Right renal cortex interstitium (tissue), 3 donors: ENCODE measurements at places on chromosomes 5 and 9. TPM values are rescaled to one million over a fixed set of nuclear protein-coding genes. Genes with fewer than 3 reads are reported as not detected.

Gene IFNB1
- polyA plus RNA-seq = not detected

Gene HBEGF
- 8.6 TPM for polyA plus RNA-seq

Gene SOX30
- polyA plus RNA-seq = 0.65 TPM

Gene CAMK4
- 3.6 TPM for polyA plus RNA-seq

Gene TIMD4
- 0.36 TPM for polyA plus RNA-seq

Gene ADRA1B
- polyA plus RNA-seq = 2.3 TPM

Gene PCDHA12
- polyA plus RNA-seq = 0.08 TPM

Gene SEC24A
- polyA plus RNA-seq = 21.3 TPM

Gene TSLP
- 0.42 TPM for polyA plus RNA-seq

Gene WNK2
- polyA plus RNA-seq = 14.5 TPM

Gene HMMR
- polyA plus RNA-seq = 24.7 TPM

Gene CDH9
- polyA plus RNA-seq = 13.5 TPM

Gene PCDHA9
- not detected for polyA plus RNA-seq

Gene ASPN
- 16.4 TPM for polyA plus RNA-seq

Gene CCL27
- 0.57 TPM for polyA plus RNA-seq

Gene OR1J2
- not detected for polyA plus RNA-seq

Gene CARTPT
- not detected for polyA plus RNA-seq

Gene WNT8A
- 0.27 TPM for polyA plus RNA-seq

Gene ECM2
- polyA plus RNA-seq = 21.1 TPM

Gene RECK
- 29.4 TPM for polyA plus RNA-seq

Gene PCDHGA7
- 2.2 TPM for polyA plus RNA-seq

Gene C1QTNF3
- 43.8 TPM for polyA plus RNA-seq

GRCh38 chr5:79795764-79796398 is 106.2 kb downstream of the CMYA5 start:
- no peak for DNase-seq

GRCh38 chr9:3528451-3528850 is 2.6 kb upstream of the RFX3 start:
- no peak for DNase-seq

DNA sequence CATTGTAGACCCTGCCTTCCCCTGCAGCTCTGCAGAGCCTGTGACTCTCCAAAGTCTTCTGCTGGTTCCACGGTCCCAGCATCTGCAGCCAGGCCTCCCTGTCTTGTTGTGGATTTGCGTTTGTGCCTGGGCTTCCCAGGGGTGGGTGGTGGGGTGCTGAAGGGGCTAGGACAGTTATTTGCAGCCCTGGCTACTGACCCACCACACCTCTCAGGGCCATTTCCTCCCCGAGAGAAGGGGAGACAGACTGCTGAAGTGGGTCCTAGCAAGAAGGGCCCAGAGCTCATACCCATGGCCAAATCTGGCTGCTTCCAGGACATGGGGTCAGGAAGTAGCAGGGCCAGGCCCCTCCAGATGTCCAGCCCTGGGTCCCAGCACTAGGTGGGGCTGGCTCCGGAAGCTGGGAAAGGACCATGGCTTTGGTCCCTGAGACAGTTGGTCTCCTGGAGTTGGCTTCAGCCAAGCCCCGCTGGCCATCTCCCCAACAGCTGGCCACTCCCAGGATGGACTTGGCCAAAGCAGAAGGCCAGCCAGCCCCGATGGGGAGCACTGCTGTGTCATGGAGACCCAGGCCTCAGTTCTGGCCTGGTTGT is 26.3 kb downstream of the GSN start:
- no peak for DNase-seq

- no peak for DNase-seq
These were observed 136.7 kb downstream of the CD180 start for GRCh38 chr5:67059744-67060490.

GRCh38 chr9:122133263-122133983 is 26.2 kb downstream of the NDUFA8 start:
- no peak for DNase-seq

GRCh38 chr9:75233011-75233410 is 144.7 kb downstream of the OSTF1 start:
- no peak for DNase-seq

DNA sequence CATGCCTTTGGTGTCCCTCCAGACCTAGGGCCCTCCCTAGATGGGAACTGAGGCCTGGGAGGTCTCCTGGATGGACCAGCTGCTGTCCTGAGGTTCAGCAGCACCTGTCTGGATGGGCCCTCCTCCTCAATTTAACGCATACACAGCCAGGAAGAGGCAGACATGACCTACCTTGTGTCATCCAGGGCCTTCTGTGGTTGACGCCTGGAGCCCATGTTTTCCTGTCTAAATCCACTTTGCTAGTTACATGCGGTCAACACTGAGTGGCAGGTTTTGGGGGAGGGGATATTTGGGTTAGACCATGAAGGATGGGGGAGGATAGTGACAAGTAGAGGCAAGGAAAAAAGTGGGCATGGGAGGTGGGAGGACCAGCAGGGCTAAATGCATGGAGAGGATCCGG is 3.1 kb upstream of the STC2 start:
- DNase-seq = no peak

DNA sequence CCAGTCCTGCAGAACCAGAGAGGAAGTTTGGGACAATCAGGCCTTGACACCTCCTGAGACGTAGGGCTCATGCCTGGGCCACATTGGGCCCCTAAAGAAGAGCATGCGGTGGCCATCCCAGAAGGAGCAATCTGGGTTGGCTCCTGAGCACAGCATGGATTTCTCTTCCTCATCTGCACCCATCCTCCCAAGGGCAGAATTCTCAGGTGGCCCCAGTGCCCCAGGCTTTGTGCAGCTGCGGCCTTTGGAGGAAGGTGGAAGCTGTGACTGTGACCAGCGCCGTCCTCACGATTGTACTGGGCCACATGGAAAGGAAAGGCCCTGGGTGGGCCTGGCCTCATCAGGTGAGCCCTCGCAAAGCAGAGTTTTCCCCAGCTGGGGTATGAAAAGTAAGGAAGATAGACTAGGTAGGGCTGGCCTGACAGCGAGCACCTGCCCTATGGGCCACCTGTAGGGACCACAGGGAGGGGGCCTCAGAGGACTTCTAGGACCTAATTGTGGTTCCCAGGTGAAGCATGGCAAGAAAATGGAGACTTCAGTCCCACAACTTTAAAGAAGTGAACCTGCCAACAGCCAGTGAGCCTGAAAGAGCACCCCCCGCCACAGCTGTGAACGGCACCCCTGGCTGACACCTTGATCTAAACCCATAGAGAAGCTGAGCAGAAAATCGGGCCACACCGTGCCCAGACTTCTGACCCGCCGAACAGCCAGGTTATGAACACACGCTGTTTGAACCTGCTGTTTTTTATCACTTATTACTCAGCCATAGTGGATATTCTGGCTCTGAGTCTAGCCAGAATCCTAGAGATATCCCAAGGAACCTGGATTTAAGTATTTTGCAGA is 164.1 kb downstream of the IRX2 start:
- DNase-seq = no peak

- no peak for DNase-seq
These were observed 354.8 kb downstream of the TMEM232 start for GRCh38 chr5:110371725-110372041.

GRCh38 chr5:15004506-15004905 is 132.9 kb upstream of the ANKH start:
- no peak for DNase-seq

GRCh38 chr9:26800322-26800721 is 92.3 kb downstream of the CAAP1 start:
- DNase-seq = no peak

DNA sequence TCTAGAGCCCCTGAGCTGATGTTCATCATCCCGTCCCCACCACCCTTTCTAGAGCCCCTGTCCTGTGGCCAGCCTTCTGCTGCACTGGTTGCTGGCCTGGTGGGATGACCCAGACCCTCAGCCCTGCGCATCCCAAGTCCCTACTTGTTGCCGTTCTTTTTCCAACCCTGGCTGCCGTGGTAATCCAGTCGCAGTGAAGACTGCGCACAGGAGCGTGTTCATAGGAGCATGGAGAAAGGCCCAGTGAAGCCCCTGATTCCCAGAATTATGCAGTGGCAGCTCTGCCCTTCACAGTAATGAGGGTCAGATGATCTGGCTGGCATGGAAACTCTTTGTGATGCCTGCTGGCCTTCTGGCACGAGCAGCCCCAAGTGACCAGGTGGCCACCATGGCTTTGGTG is 183.3 kb downstream of the CACNA1B start:
- no peak for DNase-seq

DNA sequence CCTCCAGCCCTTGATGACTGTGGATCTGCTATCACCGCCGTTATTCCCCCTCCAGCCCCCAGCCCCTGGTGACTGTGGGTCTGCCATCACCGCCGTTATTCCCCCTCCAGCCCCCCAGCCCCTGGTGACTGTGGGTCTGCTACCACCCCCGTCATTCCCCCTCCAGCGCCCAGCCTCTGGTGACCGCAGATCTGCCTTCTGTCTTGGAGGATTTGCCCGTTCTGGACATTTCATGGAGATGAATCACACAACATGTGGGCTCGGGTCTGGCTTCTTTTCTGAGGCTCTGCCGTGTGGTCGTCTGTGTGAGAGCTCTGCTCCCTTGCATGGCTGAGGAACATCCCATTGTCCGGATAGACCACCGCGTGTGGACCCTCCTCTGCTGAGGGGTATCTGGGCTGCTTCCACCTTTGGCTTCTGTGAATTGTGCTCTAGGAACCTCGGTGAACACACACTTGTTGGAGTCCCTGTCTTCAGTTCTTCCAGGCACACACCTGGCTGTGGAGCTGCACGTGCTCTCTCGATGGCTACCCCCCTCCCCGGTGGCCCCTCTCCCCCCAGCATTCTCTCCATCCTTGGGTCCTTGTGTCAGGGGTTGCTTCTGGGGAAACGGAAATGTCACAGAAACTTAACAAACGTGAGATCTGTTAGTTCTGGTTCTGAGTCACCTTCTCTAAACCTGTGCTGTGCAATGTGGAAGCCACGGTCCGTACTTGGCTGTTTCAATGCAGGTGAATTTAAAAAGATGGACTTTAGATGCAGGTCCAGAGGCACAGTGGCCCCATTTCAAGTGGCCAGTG is 105.3 kb upstream of the COL5A1 start:
- no peak for DNase-seq

GRCh38 chr9:135131488-135131887 is 44.0 kb downstream of the OLFM1 start:
- DNase-seq = no peak

GRCh38 chr9:91118704-91119025 is 243.1 kb downstream of the AUH start:
- DNase-seq = no peak

DNA sequence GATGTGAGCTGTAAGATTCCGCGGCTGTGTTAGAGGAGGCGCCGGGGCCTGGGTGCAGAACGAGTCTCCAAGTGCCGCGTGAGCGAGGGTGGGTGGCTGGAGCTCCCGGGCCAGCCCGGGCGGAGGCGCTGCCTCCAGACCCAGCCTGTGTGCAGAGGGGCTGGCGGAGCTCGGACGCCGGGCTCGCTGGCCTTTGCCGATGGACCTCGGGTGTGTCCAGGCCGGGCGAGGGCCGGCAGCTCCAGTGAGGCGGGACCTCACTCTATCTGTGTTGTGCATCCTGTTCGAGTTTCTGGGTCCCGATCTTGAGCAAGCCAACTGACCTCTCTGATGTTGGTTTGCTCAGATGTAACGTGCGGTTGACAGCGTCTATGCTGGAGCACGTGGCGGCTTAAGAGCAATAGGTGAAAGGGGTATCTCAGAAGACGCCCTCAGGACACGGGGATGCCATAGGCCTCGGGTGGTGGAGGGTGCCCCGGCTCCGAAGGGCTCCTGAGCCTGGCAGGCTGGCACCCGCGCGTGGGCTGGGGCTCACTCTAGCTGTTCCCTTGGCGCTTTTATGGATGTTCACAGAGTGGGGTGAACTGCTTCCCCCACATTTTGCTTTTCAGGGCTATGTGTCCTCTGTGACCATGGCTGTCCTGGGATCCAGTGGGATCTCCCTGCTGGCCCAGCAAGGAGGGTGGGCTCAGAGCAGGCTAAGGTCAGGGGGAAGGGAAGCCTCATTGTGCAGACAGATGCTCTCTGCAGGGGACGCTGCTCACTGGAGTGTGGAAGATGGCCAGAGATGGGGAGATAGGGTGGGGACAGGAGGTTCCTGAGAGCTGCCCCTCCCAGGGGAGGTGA is 69.8 kb downstream of the MRPL36 start:
- DNase-seq = no peak

GRCh38 chr9:129289131-129289731 is 111.2 kb upstream of the IER5L start:
- no peak for DNase-seq

DNA sequence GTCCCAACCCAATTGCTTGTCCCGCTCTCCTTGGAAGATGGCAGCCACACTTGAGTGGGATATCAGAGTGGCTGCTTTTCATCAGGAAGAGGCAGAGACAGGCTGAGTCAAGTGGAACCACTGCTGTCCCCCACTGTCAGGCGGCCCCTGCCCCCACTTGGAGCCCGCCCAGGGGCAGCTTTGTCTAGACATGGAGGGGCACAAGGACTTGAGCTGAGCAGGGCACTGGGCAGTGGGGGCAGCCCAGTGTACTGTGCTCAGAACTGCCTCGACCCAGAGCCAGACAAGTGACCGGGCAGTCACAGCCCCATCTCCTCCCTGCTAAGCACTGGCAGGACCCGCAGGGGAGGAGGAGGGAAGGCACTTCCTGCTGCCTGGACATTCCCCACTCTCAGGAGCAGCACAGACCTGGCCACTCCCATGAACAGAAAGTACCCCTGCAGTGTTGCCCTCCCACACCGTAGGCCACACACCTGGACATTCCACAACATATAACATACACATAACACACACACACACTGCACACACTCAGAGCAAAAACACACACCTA is 91.0 kb downstream of the MRPL36 start:
- DNase-seq = no peak

DNA sequence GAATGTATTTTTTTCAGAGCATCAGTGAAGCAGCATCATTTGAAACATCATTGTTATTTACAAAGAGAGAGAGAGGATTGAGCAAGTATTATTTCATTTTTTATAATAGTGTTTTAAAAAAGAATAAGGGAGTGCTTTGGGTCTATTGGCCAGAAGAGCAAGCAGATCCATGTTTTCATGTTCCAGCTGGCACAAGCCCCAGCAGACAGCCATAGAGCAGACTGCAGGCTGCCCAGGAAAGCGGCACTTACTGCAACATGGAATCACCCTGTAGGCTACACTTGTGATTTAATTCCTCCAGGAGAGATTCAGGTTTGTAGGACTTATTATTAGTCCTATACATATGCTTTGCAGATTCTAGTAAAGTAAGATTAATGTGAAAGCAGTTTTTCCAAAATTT is 407.0 kb upstream of the GRAMD2B start:
- DNase-seq = no peak

GRCh38 chr9:15512204-15512603 is 1.4 kb upstream of the PSIP1 start:
- no peak for DNase-seq

- DNase-seq = no peak
These were observed 46.1 kb downstream of the SLC25A46 start for GRCh38 chr5:110784901-110785300.

- no peak for DNase-seq
These were observed 13.5 kb upstream of the PDZD2 start for GRCh38 chr5:31625394-31625793.

- no peak for DNase-seq
These were observed 20.7 kb downstream of the ANKRA2 start for GRCh38 chr5:73544429-73545402.

GRCh38 chr9:92729735-92730155 is 34.9 kb downstream of the BICD2 start:
- DNase-seq = no peak
